ENCODE measurements at places on chromosomes 1 and 21.
A peak's percentile ranks its signal among the peaks of the same experiment; 100 is the strongest.

DNA sequence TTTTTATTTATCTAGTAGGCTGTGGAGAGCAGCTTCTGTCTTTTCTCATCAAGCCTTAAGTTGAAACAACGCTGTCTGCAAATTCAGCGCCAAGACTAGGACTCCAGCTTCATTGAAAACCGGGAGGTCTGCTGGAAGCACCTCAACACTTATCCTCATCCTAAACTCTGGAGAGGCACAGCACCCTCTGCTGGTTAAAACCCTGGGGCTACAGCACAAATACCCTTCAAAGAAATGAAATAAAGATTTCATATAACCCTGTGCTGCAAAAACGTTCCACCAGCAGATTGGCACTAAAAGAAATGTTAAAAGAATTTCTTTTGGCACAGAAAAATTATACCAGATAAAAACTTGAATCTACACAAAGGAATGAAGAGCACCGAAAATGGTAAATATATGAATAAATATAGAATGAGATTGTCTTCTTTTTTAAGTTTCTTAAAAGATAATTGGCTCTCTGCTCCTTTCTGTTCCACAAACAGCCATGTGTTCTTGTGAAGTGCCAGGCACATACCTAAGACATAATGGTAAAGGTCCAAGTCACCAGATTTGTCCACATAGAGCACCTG is 227.7 kb upstream of the SAMSN1 start:
- DNase-seq: peak; percentile 72

DNA sequence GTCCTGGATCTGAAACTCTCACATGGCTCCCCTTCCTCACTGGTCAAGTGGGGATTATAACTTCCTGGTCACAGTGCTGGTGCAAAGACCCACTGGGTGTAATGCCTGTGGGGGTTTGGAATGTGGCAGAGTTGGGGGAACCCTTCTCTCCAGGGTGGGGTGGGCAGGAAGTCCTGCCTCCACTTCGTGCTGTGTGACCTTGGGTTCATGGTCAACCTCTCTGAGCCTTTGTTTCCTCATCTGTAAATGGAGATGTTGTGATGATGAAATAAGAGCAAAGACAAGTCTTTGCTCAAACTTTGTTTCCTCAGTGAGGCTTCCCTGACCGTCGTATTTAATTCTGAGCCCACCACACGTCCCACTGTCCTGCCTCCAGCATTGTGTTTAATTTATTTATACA is 564.7 kb downstream of the PTPRU start:
- no peak for DNase-seq

- no peak for DNase-seq
These were observed 24.8 kb upstream of the MCL1 start for GRCh38 chr1:150604226-150604588.

GRCh38 chr21:18801468-18801867 is 397.9 kb upstream of the TMPRSS15 start:
- peak; percentile 42 for DNase-seq

GRCh38 chr1:117531222-117531621 is 74.6 kb upstream of the TENT5C start:
- no peak for DNase-seq

GRCh38 chr1:47664356-47664755 is 226.5 kb downstream of the FOXD2 start:
- DNase-seq: no peak

GRCh38 chr1:208369658-208370057 is 125.5 kb upstream of the PLXNA2 start:
- DNase-seq: no peak

GRCh38 chr1:214997685-214998084 is 84.9 kb upstream of the KCNK2 start:
- no peak for DNase-seq

GRCh38 chr1:40897513-40897912 is 35.4 kb upstream of the CITED4 start:
- peak; percentile 61 for DNase-seq

DNA sequence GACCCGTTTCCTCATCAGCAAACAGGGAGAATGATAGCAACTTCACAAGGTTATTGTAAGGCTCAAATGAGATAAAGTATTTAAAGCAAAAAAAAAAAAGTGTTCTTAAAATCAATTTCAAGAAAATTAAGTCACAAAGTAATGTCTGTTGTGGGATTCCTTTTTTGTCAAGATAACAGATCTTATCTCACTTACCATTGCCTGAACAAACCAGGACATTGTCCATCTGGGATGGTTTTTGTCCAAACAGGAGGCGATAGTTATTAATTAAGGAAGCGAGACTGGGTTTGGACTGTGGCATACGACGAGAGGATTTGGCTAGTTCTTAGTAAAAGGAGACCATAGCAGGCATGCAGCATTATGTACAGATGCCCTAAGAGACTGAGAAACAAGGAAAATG is 458.4 kb downstream of the SMYD3 start:
- no peak for DNase-seq
